ENCODE measurements at places on chromosomes 6 and 20.

GRCh38 chr6:149316108-149316727 is 1.3 kb upstream of the TAB2 start:
- DNase-seq, result no peak

- no peak for DNase-seq
Observed at GRCh38 chr6:4316867-4317400, 181.6 kb upstream of the ECI2 start.

GRCh38 chr20:64011366-64011779 is 24.6 kb upstream of the C20orf204 start:
- DNase-seq, result no peak

DNA sequence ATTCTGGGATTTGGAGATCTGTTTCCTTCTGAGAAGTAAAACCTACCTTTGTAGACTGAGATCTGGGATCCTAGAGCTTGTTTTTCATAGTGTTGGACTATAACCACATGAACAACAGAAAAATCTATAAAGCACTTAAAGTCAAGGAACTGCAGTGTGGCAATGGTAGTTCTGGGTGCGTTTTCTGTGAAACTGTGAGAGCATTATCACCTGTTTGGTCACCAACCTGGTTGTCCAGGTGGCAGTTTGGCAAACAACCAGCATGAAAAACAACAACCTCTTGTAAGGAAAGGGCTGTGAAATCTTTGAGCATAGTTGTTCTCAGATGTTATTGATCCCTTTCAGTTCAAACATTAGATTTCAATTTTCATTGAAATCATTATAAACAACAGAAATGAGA is 215.8 kb upstream of the CITED2 start:
- no peak for DNase-seq

DNA sequence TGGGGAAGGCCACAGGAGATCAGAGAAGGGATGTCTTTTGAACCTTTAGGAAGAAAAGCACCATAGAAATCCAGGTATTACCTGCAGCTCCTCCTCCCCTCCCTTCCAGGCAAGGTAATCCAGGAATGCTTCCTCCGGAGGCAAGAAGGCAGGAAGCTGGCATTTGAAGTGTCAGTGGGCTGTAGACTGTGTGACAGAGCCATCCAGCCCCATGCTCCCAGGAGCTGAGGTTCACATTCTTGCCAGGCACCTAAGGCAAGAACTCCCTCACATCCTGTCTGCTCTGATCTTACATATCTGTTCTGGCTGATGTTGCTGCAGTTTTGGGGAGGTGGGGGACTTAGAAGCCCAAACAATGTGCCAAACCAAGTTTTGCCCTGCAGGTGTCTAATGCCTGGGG is 27.8 kb upstream of the SCUBE3 start:
- DNase-seq, result no peak

DNA sequence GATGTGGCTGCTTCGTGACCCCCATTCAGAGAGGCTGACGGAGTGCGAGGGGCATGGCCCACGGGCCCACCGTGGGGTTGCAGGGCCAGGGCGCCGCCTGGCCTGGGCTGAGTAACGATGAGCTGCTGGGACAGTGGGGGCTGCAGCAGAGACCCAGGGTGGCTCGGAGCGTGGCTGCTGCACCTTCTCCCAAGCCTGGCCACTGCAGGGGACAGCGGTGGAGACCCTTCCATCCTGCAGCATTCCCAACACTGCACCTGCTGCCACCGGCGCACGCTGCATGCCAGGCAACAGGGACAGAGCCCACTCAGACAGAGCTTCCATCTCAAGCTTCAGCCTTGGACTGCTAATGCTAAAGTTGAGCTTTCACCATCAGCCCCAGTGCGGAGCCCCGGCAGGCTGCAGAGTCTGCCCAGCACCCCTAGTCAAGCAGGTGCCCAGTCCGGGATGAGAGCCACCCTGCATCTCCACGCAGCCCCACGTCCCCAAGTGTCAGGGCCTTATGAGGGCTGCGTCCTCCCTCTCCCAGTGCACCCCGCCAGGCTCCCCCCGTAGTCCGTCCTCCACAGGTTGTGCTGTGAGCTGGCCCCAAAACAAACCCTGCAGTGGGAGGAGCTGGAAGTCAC is 89.4 kb upstream of the AFDN start:
- no peak for DNase-seq

- DNase-seq, result no peak
Observed at GRCh38 chr6:148306286-148306685, 36.4 kb upstream of the SASH1 start.

DNA sequence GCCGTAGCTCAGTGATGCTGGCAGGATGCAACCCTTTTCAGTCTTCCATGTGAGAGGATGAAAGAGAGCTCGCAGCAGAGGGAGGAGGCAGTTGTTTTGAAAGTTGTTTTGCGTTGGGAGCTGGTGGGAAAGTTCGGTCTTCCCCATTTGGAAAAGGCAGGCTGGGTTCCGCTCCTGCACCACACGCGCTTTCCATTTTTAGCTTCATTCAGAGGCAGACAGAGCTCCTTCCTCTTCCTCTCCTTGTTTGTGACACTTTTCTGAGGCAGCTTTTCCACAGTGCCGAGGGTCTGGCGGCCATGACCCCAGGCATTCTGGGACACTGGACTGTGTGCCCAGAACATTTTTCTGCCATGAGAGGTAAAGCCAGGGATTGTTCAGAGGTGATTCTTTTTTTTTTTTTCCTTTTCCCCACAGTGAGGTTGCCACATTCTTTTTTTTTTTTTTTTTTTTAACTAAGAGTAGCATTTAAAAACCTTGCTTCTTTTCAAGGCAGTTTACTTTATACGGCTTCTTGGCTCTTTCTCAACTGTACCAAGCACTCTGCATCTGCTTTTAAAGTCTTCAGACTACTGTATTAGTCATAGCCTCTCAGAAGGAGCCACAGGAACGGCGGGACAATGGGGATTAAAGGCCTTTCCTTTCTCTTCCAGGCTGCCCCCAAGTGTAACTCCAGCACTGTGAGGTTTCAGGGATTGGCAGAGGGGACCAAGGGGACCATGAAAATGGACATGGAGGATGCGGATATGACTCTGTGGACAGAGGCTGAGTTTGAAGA is 1.6 kb downstream of the PRDM1 start:
- DNase-seq, result no peak

DNA sequence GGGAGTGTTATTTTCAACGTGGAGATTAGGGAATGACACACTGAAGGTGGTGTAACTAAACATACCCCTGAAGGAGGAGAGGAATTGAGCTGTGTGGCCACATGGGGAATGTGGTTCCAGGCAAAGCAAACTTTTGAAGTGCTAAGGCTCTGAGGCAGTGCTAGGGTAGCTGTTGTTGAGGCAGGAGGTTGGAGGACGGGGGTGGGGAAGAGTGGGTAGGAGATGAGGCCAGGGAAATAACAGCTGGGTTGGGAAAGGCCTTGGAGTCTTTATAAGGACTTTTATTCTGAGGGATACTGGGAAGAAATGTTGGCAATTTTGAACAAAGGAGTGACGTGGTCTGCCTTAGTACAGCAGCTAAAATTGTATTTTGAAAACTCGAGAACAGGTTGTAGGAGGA is 13.0 kb downstream of the RPRD1B start:
- no peak for DNase-seq

- DNase-seq, result no peak
Observed at GRCh38 chr6:47665112-47665511, 33.3 kb upstream of the ADGRF4 start.

GRCh38 chr6:55901765-55902270 is 26.4 kb upstream of the BMP5 start:
- DNase-seq, result no peak

- DNase-seq, result peak; percentile 12
Observed at GRCh38 chr6:17042422-17043147, 59.3 kb upstream of the STMND1 start.

DNA sequence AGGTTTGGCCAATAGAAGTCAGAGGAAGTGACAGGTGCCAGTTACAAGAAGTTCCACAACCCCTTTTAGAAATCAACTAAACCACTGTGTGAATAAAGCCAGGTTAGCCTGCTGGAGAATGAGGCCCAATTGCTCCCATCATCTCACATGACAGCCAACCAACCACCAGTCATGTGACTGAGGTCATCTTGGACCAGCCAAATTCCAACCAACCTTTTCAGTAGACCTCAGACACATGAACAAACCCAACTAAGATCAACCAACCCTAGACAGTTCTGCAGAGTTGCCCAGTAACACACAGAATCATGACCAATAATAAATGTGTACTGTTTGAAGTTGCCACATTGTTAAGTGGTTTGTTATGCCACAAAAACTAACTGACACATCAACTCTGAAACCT is 44.6 kb upstream of the GGTLC1 start:
- DNase-seq, result no peak

DNA sequence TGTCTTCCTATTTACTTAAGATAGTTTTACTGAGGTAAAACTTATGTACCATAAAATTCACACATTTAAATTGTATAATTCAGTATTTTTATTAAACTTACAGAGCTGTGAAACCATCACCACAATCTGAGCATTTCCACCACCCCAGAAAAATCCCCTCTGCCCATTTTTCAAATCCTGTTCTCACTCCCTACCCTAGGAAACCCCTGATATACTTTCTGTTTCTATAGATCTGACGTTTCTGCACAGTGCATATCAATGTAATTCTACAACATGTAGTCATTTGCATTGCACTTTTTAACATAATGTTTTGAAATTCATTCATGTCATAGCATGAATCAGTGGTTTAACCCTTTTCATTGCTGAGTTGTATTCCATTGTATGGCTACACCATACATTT is 96.7 kb upstream of the OPRM1 start:
- DNase-seq, result no peak
